CD8-positive, alpha-beta T cell (primary cell): ENCODE measurements at places on chromosomes 3 and 15.

- no peak for DNase-seq
Observed at GRCh38 chr15:39621976-39622375, 41.1 kb downstream of the THBS1 start.

GRCh38 chr15:91992945-91993344 is 139.4 kb downstream of the SLCO3A1 start:
- no peak for DNase-seq

GRCh38 chr3:77563012-77563411 is 523.1 kb downstream of the ROBO2 start:
- DNase-seq = no peak

- DNase-seq = no peak
Observed at GRCh38 chr3:36817806-36818533, 53.6 kb upstream of the DCLK3 start.

- DNase-seq = no peak
Observed at GRCh38 chr3:164577667-164578210, 500.6 kb downstream of the SI start.

DNA sequence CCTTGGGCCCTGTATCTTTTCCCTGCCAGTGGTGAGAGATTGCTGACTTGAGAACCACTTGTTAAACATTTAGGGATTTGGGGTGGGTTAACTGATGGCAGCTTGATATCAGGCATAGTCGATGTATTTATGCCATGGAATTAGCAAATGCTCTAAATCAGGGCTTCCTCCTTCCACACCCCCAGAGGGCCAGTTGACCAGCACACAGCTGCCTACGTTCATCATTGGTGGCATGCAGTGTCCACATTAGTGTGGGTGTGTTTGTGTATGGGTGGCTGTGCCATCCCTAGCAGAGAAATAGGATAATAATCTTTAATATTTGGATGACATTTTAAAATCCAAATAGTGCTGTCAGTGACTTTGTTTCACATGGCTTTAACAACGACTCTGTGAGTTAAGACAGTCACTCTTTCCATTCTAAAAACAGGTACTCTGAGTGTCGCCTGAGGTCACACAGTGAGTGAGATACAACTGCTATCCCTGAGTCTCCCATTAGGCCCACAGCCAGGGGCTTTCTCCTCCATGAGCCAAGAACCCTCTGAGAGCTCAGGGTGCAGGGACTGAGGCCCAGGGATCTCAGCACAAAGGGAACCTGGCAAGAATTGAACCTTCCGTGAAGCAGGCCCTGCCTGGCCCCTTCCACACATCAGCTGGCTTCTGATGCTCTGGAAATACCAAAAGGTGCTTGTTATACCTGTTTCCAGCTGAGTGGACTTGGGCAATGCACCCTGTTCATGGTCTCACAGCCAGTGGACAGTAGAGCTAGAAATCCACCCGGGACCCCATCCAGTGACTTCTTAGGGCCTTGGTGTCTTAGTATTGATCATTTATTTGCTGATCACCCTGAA is 4.3 kb upstream of the LTF start:
- no peak for DNase-seq

GRCh38 chr3:21876782-21877181 is 125.8 kb upstream of the ZNF385D start:
- no peak for DNase-seq

GRCh38 chr3:195385526-195385925 is 57.3 kb downstream of the ACAP2 start:
- no peak for DNase-seq

DNA sequence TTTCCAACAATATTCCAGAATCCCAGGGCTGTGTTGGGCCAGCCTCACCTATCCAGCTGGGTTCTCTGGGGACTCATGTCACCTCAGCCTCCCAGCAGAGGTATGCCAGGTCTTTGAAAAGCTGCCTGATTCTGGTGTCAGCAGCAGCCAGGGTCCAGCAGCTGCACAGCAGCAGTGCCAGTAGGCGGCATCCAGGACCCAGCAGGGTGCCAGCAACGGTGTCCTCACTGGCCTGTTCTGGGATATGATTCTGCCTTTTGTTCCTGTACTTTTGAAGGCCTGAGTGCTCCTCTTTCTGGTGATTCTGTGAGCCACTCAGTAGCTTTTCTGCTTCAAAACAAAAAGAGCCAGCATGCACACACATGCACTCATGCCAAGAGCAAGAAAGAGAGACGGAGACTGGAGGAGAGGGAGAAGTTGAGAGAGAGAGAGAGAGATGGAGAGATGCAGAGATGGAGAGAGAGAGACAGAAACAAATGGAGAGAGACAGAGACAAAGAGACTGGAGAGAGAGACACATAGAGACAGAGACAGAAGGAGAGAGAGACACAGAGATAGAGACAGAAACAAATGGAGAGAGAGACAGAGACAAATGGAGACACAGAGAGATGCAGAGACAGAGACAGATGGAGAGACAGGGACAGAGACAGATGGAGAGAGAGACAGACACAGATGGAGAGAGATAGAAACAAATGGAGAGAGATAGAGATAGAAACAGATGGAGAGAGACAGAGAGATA is 205.7 kb downstream of the UACA start:
- DNase-seq = peak; percentile 52

- no peak for DNase-seq
Observed at GRCh38 chr15:27694506-27695087, 404.5 kb downstream of the OCA2 start.

DNA sequence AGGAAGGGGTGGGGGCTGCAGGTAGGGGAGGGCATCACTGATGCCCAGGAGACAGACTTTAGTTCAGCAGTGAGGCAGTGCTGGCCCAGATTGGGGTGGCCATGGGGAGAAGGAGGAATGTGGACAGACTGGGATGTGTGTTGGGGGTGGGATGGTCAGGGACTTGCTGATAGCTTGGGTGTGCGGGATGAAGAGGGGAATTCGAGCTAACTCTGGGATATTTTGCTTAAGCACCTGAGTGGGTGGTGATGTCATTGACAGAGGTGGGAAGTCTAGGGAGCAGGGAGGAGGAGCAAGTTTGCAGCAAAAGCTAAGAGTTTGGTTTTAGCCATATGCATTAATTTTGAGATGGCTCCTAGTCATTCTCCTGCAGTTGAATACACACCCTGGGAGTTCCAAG is 207.5 kb downstream of the RPLP1 start:
- no peak for DNase-seq

- no peak for DNase-seq
Observed at GRCh38 chr15:48481802-48482201, 150.6 kb downstream of the DUT start.

GRCh38 chr3:128398586-128398985 is 68.1 kb downstream of the DNAJB8 start:
- no peak for DNase-seq

GRCh38 chr15:71366926-71367325 is 251.7 kb downstream of the THSD4 start:
- DNase-seq = no peak

DNA sequence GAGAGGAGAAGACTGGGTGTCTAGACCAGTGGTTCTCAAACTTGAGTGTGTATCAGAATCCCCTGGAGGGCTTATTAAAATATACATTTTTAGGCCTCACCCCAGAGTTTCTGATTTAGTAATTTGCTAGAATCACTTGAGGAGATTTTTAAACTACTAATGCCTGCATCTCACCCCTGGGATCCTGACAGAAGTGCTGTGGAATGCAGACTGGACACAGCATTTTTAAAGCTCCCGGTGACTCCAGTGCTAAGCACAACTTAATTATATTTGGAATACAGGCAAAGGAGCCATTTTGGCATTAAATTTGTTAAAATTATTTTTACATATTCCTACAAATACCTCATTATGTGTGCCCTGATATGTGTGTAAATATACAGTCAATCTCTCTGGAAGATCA is 26.7 kb upstream of the COL6A6 start:
- DNase-seq = no peak

- no peak for DNase-seq
Observed at GRCh38 chr15:94460624-94461023, 229.3 kb downstream of the MCTP2 start.

- DNase-seq = no peak
Observed at GRCh38 chr3:87127281-87127680, 99.8 kb upstream of the CHMP2B start.

- no peak for DNase-seq
Observed at GRCh38 chr3:173584838-173585831, 187.6 kb downstream of the NLGN1 start.

- DNase-seq = no peak
Observed at GRCh38 chr15:74610302-74610951, 5.2 kb upstream of the CLK3 start.

GRCh38 chr3:153670577-153670976 is 450.6 kb upstream of the ARHGEF26 start:
- DNase-seq = no peak
